ENCODE measurements at places on chromosomes 11 and 22.

DNA sequence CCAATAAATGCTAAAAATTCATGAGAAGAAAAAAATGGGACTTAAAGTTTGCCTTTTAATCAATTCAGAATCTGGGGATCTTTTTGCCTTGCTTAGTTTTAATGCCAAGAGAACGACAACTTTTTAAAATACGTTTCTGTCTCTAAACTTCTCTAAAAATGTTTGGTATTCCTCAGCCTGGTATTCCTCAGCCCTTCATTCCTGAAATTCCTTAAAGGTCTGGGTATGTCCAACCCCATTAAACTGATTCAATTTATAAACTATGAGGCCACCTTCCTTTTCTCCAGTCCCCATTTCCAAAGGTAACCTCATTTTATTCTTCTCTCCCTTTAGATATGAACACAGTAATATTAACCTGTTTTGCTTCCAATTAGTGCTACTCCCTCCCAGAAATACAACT is 16.6 kb downstream of the POLA2 start:
- no peak for DNase-seq

- DNase-seq, result no peak
Observed at GRCh38 chr11:34988294-34989255, 72.2 kb downstream of the PDHX start.

DNA sequence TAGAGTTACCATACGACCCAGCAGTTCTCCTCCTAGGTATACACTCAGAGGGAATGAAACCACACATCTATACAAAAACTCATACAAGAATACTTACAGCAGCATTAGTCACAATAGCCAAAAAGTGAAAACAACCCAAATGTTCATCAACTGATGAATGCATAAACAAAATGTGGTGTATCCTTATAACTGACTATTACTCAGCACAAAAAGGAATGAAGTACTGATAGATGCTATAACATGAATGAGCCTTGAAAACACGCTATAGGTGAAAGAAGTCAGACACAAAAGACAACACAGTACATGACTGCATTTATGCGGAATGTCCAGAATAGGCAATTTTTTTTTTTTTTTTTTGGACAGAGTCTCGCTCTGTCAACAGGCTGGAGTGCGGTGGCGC is 23.1 kb downstream of the NCAPD3 start:
- DNase-seq, result no peak

DNA sequence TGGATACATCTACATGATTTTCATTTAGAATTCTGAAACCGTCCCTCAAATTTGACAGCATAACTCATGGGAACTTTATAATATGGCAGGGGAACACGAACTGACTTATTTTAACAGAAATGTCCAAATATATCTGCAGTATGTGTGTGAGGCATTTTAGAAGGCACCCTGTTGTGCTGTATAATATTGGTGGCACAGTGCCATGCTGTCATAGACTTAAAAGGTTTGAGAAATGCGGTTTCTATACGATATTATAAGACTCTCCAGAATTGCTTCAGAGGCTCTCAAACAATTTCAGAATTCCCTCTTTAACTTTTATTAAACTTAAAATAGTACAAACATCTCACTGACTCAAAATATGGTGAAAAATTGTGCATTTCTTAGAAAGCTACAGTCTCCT is 181.6 kb downstream of the MSANTD4 start:
- DNase-seq, result no peak

GRCh38 chr11:134157451-134157850 is 66.3 kb downstream of the NCAPD3 start:
- no peak for DNase-seq

GRCh38 chr11:73141031-73141308 is 1.1 kb downstream of the FCHSD2 start:
- DNase-seq, result peak; percentile 7

DNA sequence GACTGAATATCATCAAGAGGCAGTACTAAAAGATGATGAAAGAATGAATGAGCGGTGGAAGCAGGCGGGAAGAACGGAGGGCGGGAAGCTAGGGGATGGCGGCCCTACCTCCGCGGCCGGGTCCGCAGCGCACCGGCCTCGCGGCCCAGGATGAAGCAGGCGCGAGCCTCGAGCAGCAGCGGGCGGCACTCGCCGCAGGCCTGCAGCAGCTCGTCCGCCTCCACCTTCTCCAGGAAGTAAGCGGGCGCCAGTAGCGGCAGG is 3.4 kb downstream of the KLHL35 start:
- no peak for DNase-seq

- no peak for DNase-seq
Observed at GRCh38 chr11:123559523-123559955, 94.9 kb downstream of the SCN3B start.

DNA sequence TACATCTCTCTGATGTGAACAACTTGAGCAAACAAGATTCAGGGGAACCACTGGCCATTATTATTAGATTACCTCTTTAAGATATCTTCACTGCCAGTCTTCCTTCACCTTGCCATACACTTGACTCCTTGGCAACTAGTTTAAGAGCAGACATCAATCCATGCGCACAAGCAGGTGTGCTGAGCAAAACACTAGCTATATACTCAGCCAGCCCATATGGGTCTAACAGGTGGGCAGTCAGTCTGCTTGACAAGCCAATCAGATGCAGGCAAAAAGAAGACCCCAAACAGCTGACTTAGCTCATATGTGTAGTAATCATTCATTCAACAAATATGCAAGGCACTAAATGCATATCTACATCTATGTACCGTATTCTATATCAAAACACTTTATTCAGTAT is 101.2 kb downstream of the SIK3 start:
- DNase-seq, result no peak

GRCh38 chr11:82398300-82398815 is 335.3 kb downstream of the FAM181B start:
- no peak for DNase-seq

DNA sequence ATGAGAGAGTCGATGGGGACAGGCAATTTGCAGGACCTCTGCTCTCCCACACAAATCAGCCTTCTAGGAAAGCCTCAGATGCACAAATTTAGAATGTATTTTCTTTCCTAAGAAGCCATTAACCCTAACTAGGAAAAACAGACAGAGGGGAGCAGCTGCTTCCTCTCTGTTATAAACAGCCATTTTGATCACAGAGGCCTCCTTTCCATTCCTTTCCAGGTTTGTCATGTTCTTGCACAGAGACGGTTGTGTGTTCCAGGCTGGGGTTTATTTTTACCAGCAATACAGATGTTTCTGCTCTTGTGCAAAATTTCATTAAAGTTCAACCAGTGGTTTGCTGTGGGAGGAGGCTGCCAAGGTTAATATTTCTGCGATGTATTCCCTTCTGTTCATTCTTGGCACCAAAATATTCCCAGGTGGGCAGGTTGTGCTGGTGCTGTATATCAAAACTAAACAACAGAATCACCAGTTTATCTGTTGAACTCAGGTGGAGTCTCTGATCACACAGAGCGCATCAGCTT is 90.2 kb downstream of the NAV2 start:
- DNase-seq, result no peak

- no peak for DNase-seq
Observed at GRCh38 chr11:199004-199581, 6.2 kb downstream of the SCGB1C1 start.

- DNase-seq, result no peak
Observed at GRCh38 chr22:50276143-50276542, 6.0 kb upstream of the MAPK11 start.

- DNase-seq, result no peak
Observed at GRCh38 chr11:69005631-69006368, 7.2 kb downstream of the MRGPRF start.

GRCh38 chr11:44777209-44778194 is 50.7 kb downstream of the TSPAN18 start:
- DNase-seq, result no peak

- DNase-seq, result no peak
Observed at GRCh38 chr11:130947481-130947880, 31.2 kb upstream of the SNX19 start.

DNA sequence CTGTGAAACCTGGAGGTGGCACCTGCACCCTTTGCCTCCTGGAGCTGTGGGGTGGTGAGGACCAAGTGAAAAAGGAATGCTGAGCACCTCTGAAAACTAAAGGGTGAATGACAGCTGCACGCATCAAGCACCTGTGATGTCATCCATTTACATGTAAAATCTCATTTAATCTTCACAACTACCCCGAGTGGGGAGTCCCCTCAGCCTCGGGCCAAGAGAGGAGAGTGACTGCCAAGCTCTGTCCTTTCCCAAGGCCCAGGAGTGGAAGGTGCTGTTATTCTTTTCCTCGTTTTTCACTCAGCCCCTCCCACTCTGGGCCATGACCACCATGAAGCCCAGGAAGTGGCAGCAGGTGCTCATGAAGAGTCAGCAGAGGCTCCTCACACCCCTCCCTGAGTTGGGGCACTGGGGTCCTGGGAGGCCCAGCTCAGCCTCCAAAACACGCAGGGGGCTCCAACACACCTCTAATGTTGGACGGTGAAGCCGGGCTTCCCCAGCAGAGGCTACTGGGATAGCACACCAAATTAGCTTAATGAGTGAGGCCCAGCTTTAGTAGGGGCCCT is 35.7 kb downstream of the NECTIN1 start:
- DNase-seq, result no peak

GRCh38 chr11:119433358-119433725 is 10.4 kb upstream of the THY1 start:
- no peak for DNase-seq

DNA sequence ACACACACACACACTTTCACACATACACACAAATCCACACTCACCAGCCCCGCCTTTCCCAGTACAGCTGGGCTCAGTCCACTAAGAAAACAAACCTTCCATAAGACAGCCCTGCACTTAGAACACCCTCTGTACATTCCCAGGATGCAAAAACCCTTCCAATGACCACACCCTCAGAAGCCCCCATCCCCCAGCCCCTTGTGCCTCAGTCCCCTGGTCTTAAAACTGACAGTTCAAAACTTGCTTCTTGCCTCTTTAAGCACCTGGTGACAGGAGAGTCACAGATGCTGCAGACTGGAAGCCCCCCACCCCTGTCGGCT is 23.0 kb downstream of the APLNR start:
- DNase-seq, result no peak

GRCh38 chr22:49052023-49052538 is 775.6 kb downstream of the BRD1 start:
- DNase-seq, result peak; percentile 10

GRCh38 chr11:69089258-69089657 is 40.5 kb downstream of the TPCN2 start:
- DNase-seq, result no peak

DNA sequence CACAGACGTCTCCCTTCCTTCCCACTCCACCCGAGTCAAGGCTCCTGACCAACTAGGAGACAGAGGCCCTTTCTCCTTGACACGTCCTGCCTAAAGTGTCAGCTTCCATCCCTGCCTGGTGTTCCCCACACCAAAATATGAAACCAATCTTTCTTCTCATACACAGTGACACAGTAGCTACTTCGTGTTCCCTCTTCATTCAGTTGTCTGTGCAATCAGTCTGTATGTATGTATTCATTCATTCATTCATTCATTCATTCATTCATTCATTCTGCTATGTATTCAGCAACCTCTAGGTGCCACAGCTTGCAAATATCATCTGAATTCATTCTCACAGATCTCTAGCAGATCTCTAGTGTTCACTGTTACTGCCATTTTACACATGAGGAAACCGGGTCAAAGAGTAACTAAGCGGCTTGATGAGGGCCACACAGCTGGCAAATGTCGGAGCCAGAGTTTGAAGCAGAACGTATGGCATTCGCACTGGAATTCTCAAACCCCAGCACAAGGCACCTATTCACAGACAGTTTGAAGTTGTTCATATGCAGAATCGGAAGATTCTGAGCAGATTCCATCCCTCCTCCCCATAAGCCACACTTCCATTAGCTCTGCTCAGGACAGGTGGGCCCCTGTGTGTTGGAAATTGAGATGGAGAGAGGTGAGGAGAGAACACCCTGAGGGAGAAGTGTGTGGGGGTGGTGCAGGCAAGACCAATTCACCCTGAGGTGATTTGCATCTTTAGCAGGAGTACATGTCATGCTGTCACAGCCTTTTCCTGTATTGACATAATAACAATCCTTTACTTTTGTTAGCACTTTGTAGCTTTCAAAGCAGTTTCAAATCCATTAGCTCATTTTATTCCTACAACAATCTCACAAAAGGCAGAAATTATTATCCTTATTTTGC is 275.7 kb downstream of the ST3GAL4 start:
- DNase-seq, result no peak

GRCh38 chr11:22037505-22037904 is 155.4 kb upstream of the ANO5 start:
- DNase-seq, result no peak

DNA sequence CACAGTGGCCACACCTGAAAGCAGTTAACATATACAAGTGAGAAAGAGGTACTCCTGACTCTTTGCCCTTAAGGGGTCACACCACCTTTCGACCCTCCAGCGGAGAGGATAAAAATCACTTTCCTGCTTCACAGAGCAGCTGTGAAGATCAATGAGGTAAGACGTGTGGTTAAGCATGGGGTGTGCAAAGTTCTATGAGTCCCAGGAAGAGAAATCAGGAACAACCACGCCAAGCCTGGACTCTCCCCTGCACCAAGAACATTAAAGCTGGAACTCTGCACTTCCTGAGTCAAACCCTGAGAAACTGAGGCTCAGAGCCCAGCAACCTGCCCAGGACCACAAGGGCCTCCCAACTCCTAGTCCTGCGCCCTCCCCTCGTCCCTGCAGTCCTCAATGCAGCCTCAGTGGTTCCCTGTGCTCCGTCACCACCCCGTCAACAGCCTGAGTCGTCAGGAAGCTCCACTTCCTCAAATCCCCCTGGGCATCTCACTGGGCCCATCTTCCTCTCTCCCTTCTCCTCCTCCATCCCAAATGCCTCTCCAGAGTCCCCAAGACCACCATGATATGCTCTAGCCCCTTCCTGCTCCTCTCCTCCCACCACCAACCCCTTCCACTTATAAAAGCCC is 17.7 kb downstream of the TNKS1BP1 start:
- DNase-seq, result no peak

- no peak for DNase-seq
Observed at GRCh38 chr22:38110008-38110862, at the start of gene BAIAP2L2. BAIAP2L2 (minus strand) TSS chr22:38110684; CDS start chr22:38110525, 159 bp downstream.

DNA sequence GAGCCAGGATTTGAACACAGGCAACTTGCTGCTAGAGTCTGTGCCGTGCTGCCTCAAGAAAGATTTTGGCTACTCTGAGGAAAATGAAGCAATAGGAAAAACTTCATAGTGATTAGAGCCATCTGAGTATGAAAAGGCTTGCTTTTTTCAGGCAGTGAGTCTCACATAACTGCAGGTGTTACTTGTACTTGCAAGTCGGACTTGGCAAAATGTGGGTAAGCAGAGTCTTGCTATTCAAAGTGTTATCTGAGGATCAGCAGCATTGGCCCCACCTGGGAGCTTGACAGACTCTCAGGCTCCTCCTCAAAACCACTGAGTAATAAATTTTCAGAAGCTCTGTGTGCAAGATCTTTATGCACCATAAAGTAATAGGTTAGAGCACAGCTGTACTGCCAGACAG is 18.1 kb downstream of the RNF141 start:
- DNase-seq, result no peak

- DNase-seq, result no peak
Observed at GRCh38 chr11:128573638-128574037, 13.7 kb downstream of the ETS1 start.

- DNase-seq, result no peak
Observed at GRCh38 chr11:7890417-7891172, 40.5 kb downstream of the OR10A6 start.

- DNase-seq, result no peak
Observed at GRCh38 chr11:104222464-104222863, 58.5 kb upstream of the PDGFD start.

All from T follicular helper cell (primary cell).